ENCODE measurements at places on chromosomes 7 and 10. TPM values are rescaled to one million over a fixed set of nuclear protein-coding genes. Genes with fewer than 3 reads are reported as not detected.

Gene ANXA8L1
- total RNA-seq = 39.0 TPM

Gene PPP1R9A
- 10.4 TPM for total RNA-seq

Gene PILRB
- total RNA-seq = 21.9 TPM

Gene SDHAF3
- 25.0 TPM for total RNA-seq

Gene PROSER2
- total RNA-seq = 4.1 TPM

Gene PLAU
- 20.5 TPM for total RNA-seq

Gene EFCAB10
- 0.48 TPM for total RNA-seq

Gene TMEM273
- total RNA-seq = 1.4 TPM

Gene SUGCT
- total RNA-seq = 33.5 TPM

Gene BICC1
- 12.8 TPM for total RNA-seq

Gene TRPV6
- total RNA-seq = 2.6 TPM

Gene FAM180A
- total RNA-seq = 1.7 TPM

Gene ZNF365
- total RNA-seq = 6.3 TPM

Gene TFPI2
- total RNA-seq = 27.7 TPM

DNA sequence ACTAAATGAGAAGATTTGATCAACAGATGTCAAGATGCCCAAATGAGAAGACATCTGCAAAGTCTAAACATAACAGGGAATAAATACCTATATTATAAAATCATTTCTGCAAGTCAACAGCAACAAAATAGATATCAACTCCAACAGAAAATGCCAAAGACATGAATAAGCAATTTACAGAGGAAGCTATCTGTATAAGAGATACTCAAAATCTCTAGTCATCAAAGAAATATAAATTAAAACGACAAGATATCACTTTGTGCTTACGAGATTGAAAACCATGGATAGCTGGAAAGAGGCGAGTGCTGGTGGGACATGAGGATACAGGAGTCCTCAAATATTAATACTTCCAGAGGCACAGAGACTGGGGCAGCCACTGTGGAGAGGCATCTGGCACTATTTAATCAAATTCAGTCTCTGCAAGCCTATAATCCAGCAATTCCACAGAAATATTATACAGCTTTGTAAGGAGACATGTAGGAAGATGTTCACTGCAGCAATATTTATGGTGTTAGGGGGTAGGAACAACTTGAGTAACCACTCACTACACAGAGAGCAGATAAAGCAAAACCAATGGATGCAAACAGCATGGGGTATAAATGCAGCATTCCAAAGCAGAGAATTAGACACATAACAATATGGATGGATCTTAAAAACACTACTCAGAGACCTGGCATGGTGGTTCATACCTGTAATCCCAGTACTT lies 4.8 kb downstream of the DNMBP start:
- DNase-seq = peak; percentile 44

- DNase-seq = no peak
Observed at GRCh38 chr10:58625070-58625469, 112.4 kb downstream of the BICC1 start.

GRCh38 chr7:114942446-114943175 lies 20.7 kb downstream of the MDFIC start:
- DNase-seq = no peak

DNA sequence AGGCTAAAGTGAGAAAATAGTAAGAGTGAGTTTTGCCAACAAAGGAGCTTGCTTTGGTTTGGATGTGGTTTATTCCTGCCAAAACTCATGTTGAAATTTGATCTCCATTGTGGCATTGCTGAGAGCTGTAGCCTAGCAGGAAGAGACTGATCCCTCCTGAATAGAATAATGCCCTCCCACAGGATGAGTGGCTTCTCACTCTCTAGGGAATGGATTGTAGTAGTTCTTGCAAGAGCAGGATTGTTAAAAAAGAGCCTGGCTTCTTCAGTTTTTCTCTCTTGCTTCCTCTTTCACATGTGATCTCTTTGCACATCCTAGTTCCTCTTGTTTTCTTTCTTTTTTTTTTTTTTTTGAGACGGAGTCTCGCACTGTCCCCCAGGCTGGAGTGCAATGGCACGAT lies 34.4 kb downstream of the ASAH2 start:
- DNase-seq = no peak

DNA sequence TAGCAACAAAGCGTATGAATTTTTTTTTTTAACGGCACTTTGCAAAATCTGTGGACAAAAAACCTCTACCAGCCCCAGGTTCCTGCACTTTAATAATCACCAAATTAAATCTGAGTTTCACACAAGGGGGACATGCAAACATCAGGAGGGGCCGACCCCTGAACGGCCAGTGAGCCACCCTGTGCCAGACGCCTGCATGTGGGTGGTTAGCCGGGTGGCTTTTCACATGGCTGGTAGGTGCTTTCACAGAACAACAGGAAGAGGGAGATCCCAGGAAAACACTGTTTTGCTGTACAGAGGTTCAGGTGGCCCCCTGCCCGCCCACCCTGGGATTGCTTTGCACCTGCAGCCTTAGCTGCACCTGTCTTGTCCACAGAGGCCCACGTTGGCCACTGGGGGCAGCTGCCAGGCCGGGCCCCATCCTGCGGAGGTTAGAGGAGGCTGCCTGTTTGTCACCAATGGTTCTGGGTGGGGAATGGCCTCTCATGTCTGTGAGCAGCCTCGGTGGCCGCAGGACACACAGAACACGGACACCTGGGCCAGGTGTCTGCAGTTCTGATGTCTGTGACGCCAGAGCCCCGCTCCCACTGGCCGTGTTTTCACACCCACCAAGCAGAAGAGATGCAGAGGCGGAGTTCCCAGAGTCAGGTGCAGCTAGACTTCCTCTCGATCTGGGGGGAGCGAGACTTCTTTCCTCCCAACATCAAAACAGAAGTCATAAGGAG lies 107.7 kb downstream of the FAM53B start:
- DNase-seq = no peak

GRCh38 chr10:28343987-28344895 lies 41.4 kb upstream of the MPP7 start:
- DNase-seq = no peak

DNA sequence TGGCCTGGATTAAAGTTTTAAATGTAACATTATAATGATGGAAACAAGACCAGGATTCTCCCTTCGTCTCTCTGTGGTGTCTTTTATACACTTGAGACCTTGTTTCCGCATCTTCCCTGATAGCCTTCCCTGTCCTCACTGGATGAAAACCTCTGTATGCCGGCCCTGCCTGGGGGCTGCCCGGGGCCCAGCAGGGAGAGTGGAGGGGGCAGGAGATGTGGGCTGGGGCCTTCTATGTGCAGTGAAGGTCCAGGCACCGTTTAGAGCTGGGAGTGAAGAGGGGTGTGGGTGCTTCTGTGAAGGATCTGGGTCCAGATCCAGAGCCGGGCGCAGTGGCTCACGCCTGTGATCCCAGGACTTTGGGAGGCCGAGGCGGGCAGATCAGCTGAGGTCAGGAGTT lies 50.7 kb downstream of the UNCX start:
- no peak for DNase-seq

DNA sequence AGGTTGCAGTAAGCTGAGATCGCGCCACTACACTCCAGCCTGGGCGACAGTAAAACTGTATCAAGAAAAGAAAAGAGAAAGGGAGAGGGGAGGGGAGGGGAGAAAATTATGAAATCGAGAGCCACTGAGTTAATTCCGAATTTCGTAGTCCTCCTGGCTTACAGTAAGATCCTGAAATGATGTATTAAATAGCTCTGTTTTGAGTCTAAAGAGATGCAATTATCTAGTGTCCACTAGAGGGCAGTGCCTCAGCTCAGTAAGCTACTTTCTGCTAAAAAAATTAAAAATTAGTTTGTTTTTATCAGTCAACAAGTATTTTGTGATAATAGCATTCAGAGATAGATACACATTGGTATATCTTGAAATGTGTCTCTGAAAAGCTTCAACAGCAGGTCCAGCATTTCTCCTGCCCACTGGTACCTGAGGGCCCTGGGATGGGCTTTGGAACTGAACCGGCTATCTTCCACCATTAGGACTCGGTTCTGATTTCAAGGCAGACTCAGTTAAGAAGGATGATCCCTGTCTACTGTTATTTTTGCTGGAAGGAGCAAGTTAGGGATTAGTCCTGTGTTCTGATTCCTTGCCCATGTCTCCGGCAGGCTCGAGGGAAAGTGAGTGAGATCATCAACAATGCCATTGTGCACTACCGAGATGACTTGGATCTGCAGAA lies 19.5 kb downstream of the TSPAN33 start:
- DNase-seq = peak; percentile 67

- no peak for DNase-seq
Observed at GRCh38 chr10:116877391-116877790, 28.1 kb downstream of the ENO4 start.

DNA sequence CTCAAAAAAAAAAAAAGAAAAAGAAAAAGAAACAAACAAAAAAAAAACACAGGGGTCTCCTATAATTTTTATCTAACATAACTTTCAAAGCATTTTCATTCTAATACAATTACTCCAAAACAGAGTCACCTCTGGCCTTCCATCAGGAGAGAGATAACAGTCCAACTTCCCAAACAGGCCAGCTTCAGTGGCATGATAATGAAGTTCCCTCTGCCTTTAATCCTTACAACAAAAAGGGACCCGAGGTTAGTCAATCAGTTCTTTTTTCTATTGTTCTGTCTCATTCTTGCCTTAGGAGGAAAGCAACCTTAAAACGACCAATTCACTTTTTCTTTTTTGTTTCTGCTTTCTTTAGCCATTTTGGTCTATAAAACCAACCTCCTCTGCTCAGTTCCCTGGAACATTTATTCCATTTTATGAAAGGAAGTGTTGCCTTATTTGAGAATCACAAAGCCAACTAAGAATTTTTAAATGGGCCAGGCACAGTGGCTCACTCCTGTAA lies 16.5 kb upstream of the FXYD4 start:
- DNase-seq = no peak

DNA sequence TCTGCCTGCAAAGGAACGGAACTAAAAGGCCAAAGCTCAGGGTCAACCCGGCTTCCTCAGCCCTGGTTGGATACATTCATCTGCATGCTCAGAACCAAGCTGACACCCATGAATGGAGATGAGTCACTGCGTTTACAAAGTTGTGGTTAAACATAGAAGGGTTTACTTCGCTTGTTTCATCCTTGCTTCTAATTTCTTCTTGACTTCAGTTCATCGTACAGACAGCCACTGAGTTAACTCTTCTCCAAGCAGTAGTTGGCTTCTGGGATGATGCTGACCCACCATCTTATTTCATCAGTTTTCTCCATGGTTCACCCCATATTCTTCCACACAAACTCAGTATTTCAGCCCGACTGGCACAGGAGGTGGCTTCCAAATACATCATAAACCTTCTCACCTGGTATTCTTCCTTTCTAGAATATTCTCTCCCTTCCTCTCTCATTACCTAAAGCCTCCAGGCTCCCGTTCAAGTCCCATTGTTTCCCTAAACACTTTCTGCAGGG lies 166.3 kb upstream of the RNF32 start:
- DNase-seq = no peak

- DNase-seq = peak; percentile 97
Observed at GRCh38 chr10:77350711-77351119, 286.9 kb downstream of the KCNMA1 start.

- no peak for DNase-seq
Observed at GRCh38 chr7:52017802-52018679, 701.4 kb upstream of the COBL start.

GRCh38 chr7:151705636-151706276 lies 171.2 kb downstream of the PRKAG2 start:
- peak; percentile 58 for DNase-seq

DNA sequence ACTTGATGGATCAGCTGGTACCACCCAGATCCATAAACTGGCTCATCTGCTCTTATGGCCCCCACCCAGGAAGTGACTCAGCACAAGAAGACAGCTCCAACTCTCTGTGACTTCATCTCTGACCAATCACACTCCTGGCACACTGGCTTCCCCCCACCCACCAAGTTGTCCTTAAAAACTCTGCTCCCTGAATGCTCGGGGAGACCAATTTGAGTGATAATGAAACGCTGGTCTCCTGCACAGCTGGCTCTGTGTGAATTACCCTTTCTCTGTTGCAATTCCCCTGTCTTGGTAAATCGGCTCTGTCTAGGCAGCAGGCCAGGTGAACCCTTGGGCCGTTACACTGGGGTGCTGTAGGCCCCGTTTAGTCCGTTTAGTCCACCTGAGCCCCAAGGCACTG lies 23.4 kb upstream of the BNIP3 start:
- no peak for DNase-seq

- DNase-seq = no peak
Observed at GRCh38 chr10:58868736-58869435, 307.6 kb upstream of the PHYHIPL start.

DNA sequence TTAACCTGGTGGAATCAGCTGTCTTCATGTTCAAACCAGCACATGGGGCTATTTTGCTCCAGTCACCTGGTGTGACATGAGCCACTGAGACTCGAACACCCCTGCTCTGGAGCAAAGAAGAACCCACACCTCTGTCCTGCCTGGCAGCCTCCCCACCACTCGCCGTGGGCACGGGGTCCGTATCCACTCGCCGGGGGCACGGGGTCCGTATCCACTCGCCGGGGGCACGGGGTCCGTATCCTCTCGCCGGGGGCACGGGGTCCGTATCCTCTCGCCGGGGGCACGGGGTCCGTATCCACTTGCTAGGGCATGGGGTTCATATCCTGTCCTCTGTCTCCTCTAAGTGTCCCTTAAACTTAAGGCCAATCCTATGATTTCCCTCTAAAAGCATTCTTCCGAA lies 558.7 kb downstream of the PTPRN2 start:
- DNase-seq = no peak

DNA sequence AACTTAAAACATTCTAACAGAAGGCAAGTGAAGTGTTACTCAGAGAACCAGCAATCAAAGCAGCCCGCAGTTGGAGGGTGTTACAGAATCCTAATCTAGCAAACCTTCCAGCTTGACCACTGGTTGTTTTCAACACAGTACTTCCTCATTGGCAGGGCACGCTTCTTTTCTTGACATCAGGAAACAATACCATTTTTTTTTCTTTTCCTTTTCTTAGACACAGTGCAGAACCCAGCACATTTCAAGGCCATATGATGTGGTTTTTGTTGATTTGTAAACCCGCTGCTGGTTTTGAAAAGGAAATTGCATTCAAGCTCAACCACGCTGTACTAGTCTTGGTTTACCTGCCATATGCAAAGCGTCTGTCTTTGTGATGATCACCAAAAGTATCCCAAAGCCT lies 33.4 kb downstream of the RHOBTB1 start:
- DNase-seq = peak; percentile 42

GRCh38 chr10:71681977-71682376 lies 37.6 kb downstream of the C10orf105 start:
- no peak for DNase-seq

DNA sequence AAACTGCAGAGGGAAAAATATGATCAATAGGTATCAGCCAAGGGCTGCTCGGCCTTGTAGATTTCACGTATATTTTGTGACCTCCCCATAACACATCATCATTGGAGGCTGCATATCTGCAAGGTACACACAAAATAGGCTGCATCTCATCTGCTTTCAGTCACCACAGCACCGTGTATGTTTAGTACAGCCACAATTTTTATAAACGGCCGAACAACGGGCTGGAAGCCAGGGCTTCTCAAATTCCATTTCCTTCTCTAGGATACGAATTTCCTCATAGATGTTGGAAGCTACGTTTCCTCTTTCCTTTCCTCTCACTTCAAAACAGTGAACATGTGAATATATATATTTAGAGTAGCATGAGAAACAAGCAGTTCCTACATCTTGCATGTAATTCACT lies 20.2 kb upstream of the FOXK1 start:
- peak; percentile 31 for DNase-seq

GRCh38 chr10:7409045-7409731 lies 1.6 kb downstream of the SFMBT2 start:
- peak; percentile 35 for DNase-seq

GRCh38 chr10:6819301-6819700 lies 239.2 kb upstream of the PRKCQ start:
- DNase-seq = no peak

Data from umbilical cord (tissue), 2 donors.